RPMI7951 (cell line): ENCODE measurements at places on chromosomes 2 and 18.

- DNase-seq: peak; percentile 89
These were observed 43.1 kb upstream of the GPC1 start for GRCh38 chr2:240392084-240392947.

- DNase-seq: no peak
These were observed 391.9 kb downstream of the RND3 start for GRCh38 chr2:150095361-150096095.

GRCh38 chr2:160087854-160088745 lies 25.7 kb upstream of the PLA2R1 start:
- peak; percentile 54 for DNase-seq

DNA sequence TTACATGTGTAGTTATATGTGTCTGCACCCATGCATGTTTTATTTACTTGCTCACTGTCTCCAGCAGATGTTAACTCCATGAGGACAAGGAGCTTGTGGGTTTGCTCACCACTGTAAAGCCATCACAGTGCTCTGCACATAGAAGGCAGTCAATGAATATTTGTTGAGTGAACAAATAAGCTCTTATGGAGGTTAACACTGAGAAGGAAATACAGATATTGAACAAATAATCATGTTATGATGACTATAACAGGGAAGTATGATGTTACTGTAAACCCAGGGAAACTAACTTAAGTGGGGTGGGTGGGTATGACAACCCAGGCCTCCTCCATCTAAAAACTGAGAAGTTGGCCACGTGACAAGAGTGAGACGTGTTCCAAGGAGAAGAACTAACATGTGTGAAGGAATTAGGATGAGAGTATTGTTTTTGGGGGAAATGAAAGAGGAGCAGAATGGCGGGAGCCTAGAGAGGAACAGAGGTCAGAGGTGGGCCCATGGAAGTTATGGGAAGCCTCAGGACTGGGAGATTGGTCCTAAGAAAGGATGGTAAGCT lies 6.0 kb upstream of the FAM117B start:
- DNase-seq: no peak

DNA sequence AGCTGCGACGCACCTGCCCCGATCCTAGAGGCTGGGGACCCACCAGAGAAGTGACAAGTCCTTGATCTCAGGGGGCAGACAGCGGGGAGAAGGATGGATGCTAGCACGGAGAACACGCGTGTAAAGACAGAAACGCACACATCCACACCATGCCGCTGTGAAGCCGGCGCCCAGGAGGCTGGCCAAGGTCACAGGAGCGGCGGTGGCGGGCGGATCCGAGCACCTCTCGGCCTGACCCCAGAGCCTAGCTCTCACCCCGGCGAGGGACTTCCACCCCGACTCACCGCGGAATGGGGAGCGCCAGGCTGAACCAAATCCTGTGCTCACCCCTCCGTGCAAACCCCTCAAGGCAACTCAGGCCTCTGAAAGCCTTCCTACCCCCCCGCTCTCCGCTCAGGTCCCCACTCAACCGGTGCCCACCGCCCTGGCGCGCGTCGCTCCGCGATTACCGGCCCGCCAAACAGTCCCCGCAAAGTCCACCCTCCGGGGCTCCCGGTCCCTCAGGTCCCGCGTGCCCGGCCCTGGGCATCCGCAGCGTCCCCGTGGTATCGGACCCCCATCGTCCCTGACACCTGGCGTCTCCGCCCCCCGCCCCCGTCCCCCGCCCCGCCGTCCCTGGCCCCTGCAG lies 460 bp upstream of the LRRFIP1 start:
- DNase-seq: no peak

DNA sequence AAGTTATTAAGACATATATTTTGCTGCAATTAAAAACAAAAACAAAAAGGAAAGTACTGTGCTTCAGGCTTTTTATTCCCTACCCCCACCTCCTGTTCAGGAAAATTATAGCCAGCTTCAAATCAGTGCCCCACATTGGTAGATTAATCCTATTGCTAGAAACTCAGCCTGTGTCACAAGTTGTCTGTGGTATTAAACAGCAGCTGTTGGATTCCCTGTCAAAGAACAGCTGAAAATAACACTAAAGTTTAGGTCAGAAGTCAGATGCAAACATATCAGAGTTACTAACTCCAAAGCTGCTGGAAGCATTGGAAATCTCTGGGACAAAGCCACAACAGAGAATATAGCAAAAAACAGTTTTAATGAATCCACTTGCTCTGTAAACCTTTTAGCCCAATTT lies 818 bp upstream of the CCDC141 start:
- no peak for DNase-seq

- peak; percentile 32 for DNase-seq
These were observed 62.0 kb upstream of the ATL2 start for GRCh38 chr2:38438883-38439612.

DNA sequence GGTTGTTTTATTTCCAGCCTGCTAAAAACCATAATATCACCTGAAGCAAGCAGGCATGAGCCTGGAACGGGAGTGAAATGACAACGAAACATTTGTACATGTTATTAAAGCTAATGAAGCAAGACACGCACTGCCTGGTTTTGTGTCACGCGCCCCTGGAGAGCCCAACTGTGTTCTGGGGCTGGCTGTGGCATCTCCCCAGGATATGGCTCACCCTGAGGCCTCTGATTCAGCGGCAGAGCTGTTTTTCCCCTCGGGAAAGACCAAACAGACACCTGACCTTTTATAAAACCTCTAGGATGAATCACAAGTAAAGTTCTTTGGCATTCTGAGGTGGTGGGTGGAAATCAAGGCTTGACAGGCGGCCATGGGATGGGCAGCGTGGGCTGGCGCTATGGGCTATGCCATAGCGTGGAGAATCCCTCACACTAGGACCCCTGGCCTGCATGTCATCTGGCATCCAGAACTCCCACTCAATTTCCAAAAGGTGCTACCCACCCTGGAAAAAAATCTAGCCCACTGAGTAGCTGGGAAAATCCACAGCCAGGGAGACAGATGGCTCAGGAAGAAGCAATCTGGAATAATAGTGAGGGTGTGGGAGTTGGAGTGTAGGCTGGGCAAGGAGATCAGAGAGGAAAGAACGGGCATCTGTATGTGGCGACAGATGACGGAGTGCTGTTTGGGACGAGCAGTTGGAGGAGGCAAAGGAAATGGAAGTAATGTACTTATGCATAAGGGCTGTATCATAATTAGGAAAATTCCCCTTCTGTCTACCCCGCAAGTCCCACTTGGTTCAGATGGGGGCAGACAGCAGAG lies 262.0 kb downstream of the AFF3 start:
- DNase-seq: peak; percentile 94

GRCh38 chr2:3814706-3815245 lies 111.4 kb downstream of the DCDC2C start:
- DNase-seq: no peak

DNA sequence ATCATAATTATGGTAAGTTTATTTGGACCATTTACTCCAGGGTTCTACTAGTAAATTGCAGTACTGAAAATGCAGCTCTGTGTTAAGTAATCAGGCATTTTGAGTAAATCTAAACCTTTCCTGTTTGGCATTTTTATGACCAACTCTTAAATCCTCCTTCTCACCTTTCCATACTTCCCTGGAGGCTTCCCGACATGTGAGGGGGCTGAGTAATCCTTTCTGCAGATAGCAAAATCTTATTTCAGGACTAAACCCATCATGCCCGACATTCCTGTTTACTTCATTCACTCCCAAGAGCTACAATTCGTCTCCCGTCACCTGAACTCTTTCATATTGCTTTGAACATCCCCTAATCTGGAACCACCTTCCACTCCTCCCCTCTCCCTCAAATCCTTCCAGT lies 296.6 kb downstream of the IKZF2 start:
- no peak for DNase-seq

DNA sequence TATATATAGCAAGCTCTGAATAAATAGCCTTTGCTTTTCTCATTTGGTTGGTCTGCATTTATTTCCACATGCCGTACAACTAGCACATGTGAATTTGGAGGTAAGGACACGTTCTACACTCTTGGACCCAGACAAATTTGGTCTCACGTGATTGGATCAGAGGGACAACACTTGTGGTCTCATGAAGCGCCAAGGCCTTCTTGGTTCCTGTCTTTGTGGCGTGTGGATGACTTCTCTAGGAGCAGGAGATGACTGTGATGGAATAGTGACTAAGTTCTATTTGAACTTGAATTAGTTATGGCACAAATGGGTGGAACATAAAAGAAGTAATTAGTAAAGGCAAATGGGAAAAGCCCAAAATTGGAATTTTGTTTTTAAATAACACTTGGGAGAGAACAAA lies 206.9 kb downstream of the BCL2 start:
- DNase-seq: no peak

DNA sequence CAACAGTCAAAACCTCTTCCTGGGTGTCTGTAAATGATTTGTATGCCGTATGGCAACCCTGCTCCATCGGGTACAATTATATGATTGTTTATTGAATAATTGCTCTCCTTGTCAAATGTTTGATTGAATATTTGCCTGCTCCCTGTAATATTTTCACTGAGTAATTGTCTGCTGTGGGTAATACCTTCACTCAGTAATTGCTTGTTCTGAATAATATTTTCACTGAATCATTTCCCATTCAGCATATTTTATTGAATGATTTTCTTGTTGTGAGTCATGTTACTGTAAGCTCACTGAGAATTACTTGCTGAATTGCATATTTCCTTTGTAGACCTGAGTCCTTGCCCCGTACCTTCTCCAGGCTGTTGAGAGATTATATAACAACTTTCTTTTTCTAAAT lies 535.2 kb downstream of the METTL4 start:
- DNase-seq: no peak

GRCh38 chr2:221495731-221496130 lies 76.4 kb downstream of the EPHA4 start:
- no peak for DNase-seq

- DNase-seq: peak; percentile 98
These were observed 172.1 kb downstream of the GFPT1 start for GRCh38 chr2:69214898-69215297.

GRCh38 chr2:90207454-90208058 lies 1516.1 kb downstream of the RPIA start:
- peak; percentile 16 for DNase-seq

DNA sequence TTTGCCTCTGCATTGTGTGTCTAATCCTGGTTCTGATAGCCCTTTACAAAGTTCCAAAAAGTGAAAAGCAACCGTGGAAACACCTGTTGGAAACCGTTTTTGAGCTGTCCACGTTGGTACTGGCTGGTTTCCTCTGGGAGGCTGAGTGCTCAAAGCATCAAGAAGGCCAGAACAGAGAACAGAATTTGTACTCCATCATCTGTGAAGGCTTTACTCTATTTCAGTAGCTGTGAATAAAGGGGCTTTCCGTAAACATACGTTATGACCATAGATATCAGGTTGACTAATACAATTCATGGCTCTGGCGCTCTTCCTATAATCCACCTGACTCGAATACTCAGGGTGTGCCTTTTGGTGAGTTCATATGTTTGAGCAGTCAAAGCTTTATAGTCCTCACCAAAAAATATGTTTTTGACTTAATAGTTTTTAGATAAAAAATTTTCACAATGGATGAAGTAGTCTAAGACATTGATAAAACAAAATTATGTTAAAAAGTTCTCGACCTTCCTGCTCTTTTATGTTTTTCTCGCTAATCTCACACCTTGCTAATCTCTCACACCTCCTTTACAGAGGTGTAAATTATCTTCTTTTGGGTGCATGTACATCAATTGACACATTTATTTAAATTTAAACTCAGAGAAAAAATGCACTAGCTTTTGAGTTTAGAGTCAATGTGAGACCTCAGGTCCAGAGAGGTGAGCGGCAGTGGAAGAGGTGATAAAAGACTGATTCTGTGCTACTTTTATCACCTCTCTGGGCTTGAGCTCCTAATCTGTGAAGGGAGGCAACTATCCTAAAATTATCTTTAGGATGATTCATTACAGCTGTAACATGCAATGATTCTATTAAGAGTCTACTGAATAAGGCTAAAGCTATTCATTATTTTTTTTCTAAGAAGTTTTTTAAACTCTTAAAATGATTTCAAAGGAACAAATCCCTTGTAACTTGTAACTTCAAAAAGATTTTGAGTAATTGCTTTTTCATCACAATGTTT lies 65.3 kb downstream of the CXCR4 start:
- DNase-seq: no peak

DNA sequence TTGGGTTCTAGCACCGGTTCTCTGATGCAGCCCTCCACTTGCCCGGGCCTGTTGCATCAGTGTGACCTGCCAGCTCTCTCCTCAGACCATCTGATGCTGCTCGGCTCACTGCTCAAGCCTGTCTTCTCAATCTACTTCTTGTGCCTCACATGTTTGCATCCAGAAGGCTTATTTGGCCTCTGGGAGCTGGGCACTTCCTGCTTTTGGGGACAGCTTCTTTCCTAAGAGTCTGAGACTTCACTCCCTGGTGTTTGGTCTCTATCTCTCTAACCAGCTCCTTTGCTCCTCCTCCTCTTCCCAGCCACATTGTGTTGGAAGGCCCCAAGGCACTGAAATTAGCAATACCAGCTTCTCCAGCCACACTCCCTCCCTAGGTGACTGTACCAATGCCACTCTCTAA lies 212.8 kb downstream of the CDCA7 start:
- no peak for DNase-seq

DNA sequence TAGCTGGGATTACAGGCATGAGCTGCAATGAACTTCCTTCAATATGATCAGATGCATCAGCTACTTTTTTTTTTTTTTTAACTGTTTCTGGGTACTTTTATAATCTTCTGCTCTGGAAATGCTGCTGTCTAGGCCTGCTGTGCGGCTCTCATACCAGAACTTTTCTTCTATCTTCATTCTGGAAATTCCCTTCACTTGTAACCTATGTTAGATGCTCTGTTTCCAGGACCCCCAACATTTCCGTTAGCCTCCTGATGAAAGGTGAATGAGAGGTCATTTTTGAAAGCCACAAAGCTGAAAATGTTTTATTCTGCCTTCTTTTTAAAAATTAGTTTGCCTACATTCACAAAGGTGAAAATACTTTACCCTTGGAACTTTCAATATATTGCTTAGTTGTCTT lies 8.6 kb downstream of the AGFG1 start:
- DNase-seq: no peak

GRCh38 chr2:36356990-36357846 lies 1.6 kb downstream of the CRIM1 start:
- DNase-seq: peak; percentile 82

DNA sequence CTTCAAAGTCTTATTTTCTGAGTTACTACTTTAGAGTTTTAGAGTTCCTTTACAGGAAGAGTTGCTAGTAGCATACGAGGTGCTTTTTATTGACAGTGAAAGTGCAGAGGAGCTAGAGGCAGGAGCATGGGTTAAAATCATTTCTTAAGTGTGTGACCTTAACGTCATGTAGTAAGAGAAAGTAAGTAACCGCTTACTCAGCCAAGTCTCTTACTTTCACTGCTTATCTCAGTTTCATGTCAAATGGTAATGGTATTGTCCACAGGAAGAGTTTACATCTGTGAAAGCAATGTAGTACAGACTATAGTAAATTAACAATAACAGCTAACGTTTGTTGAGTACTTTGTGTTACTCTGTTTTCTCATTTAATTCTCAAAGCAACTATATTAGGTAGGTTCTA lies 12.6 kb downstream of the NDUFAF7 start:
- no peak for DNase-seq

DNA sequence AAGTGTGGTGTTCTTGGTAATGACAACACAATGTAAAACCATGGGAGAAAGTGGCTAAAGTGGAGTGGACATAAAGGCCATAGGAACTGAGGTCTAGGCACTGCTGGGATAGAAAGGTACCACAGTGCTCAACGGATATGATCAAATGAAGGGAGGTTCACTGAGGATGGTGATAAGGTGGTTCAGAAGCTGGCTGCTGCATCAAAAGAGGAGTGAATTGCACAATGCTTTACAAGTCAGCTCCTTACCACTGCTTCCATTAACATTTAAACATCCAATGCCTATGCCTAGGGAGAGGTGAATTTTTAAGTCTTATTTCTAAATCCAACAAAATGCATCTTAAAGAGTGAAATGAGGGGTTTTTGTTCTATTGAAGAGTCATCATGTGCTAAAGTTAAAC lies 100.1 kb upstream of the ITGB6 start:
- DNase-seq: no peak
